ENCODE measurements at places on chromosomes 6 and 20.

GRCh38 chr20:61328911-61329558 lies 77.0 kb downstream of the CDH4 start:
- DNase-seq, result peak; percentile 40

GRCh38 chr20:31837896-31838397 lies 7.5 kb downstream of the FOXS1 start:
- no peak for DNase-seq

DNA sequence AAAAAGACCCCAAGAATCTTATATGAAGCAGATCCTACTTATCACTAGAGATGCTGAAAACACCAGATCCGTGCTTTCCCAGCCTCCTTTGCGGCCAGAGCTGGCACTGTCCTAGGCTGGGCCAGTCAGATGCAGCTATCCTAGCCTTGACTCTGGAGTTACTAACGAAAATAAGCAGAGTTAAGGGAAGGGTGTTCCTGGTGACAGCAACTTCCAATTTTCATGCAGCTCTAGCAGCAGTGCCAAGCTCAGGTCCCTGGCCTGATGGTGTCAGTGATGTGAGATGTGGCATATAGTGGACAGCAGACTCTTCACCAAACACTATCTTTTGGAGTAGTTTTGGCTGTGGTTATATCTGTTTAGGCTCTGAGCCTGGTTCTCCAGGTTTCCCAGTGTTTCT lies 25.6 kb upstream of the ABCC10 start:
- DNase-seq, result no peak

DNA sequence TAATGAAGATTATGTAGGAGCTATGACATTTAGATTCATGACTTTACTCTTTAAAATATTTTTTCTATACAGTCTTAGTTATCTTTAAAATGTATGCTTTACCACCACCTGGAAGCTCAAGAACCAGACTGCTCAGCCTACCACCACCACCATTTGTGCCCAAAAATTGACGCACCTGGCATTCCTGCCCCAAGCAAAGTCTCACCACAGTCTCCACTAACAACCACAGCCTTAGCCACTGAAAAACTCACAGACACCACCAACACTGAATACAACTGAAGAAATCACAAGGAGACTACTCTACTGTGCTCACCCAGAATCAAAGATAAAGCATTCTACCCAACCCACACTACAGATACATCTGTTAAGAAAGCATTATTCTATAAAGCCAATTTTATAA lies 201.9 kb upstream of the PDE10A start:
- no peak for DNase-seq

- DNase-seq, result no peak
Observed at GRCh38 chr6:101722991-101723579, 329.6 kb downstream of the GRIK2 start.

DNA sequence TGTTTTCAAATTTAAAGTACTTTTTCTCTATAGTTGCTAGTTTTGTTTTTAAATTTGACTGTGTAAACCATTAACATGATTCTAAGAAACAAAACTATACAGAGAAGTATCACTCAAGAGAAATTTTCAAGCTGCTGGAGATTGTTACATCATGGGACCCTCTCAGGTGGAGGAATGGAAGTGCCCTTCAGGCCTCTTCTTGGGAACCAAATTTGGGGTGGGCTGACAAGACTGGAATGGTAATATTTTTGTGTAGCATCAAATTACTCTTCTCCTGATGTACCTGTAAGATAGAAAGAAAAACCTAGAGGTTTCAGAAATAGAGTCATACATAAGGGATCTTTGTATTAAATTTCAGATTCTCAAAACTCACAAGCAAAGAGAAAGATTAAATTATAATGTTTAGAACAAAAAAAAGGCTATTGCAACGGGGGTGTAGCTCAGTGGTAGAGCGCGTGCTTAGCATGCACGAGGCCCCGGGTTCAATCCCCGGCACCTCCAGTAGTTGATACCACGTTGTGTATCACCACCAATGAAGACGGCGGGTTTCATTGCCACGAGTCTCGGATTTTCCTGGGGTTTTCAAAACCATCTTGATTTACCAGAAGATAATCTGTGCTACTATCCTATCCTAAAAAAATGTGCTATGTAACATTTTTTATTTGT lies 193.7 kb downstream of the GPX5 start:
- no peak for DNase-seq

DNA sequence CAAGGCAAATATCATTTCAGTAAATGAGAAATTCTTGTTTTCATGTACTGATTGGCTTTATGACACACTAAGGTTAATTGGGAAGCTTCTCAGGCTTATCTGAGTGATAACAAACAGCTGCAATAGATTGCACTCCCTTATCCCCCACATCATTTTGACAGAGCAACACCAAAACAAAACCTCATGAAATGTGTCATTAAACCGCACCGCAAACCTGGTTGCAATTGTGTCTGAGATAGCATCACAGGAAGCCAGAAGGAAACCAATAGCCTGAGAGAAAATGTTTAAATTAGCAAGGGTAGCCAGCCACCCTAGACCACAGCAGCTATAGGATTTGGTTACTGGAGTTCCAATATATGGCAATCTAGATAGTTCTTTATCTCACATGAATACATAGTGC lies 31.6 kb upstream of the LAMA4 start:
- DNase-seq, result peak; percentile 27

Measured in stomach (tissue), 19 donors.